ENCODE measurements at places on chromosomes 11 and 22.

DNA sequence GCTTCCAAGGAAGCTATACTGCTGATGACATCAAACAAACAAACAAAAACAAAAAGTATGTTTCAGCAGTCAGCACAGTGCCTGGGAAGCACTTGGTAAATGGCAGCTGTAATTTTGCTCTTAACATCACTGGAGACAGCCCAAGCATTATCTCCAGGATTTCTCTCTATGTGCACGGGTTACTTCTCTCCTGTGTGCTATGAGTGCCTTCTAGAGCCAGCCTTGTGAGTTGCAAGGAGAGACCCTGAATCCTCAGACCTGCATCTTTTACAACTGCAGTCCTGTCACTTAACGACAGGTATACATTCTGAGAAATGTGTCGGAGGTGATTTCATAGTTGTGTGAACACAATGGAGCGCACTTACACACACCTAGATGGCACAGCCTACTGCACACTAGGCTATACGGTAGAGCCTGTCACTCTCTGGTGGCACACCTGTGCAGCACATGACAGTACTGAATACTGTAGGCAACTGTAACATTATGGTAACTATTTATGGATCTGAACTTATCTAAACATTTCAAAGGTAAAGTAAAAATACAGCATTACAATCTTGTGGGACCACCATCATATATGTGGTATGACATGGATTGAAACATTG lies 662.5 kb upstream of the B3GAT1 start:
- DNase-seq = no peak

DNA sequence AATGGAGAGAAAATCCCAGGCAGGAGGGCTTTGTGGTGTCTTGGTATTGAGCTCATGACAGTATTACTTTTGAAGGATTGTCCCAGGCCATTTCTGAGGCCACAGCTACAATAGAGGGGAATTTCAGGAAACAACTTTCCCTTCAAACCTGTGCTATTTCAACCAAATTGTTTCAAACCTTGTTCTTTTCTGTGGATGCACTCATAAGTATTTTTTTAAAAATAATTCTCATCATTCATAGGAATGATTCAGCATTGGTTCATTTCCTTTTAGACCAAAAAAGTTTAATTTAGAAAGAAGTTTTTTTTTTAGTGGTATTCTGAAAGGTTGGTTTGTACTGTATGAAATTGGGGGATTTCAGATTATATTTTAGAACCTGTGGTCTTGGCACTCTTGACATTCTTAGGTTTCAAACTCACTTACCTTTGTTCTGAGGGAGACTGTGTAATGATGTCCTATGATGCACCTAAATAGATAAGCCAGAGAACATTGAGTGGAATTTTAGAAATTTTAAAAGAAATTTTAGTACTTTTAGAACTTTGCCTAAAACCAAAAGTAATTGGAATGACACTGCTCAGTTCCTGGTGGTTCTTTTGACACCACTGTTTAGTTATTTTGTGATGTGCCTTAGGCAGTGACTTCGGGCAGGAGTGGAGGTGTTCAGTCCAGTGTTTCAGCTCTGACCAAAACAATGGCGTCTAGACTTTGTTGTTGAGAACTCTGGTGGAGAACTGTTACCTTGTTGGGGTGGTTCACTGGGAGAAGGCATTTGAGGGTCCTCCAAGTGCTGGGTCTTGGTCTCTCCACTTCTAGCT lies 12.2 kb downstream of the TEAD1 start:
- DNase-seq = no peak

- no peak for DNase-seq
Observed at GRCh38 chr11:32531528-32531927, 52.1 kb upstream of the EIF3M start.

GRCh38 chr11:129451524-129451923 lies 75.9 kb downstream of the BARX2 start:
- no peak for DNase-seq

GRCh38 chr11:118918128-118918685 lies 7.5 kb downstream of the BCL9L start:
- DNase-seq = peak; percentile 73

DNA sequence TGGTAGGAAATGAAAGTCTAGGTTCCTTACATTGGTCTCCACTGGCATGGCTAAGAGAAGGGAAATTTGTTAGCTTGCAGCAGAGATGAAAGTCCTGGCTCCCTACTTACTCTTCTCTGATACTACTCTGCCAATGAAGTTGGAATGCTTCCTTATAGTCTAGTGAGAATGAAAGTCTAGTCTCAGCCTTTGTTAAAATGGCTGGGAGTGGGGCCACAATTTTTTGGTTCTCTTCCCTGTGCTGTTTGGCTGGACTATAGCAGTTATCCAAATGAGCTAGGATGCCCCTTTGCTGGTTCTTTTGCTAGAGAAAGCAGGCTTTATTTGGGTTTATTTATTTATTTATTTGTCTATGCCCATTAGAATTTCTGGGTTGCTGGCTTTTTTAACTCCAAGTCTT lies 414.3 kb downstream of the AASDHPPT start:
- DNase-seq = no peak

GRCh38 chr22:48448821-48449220 lies 1378.9 kb downstream of the BRD1 start:
- no peak for DNase-seq

- DNase-seq = no peak
Observed at GRCh38 chr11:45678976-45679375, 13.6 kb upstream of the CHST1 start.

- DNase-seq = no peak
Observed at GRCh38 chr22:21455334-21456089, 11.7 kb upstream of the TMEM191C start.

GRCh38 chr11:102761646-102762238 lies 18.7 kb downstream of the MMP10 start:
- peak; percentile 17 for DNase-seq

DNA sequence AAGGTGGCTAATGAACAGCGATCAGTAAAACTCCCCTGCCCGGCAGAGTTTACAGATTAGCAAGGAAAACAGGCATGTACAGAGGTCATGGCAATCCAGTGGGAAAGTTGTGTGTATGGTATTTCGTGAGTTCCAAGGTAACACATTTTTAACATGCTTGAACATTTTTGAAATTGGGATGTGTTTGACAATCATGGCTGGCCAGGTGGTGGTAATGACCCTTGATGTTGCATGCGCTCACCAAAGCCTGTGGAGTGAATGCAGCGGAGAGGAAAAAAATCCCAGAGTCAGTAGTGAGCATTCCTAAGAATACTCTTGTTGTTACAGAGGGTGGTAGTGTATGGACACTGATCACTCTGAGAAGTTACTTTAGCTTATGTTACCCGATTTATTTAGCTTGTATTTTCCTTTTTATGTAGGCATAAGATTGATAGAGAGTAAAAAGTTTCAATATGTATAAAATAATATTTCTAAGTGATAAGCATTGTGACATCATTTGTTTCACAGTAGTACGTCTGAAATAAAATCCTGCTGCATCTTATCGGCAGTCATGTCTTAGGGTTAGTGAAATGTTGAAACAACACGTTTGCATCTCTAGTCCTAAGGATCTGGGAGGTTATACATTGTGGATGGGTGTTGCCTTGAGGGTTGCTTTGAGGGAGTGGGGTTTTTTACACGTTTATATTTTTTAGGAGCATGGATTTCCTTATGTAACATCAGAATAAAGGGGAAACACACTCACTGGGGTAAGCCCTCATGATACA lies 8.7 kb downstream of the TEAD1 start:
- no peak for DNase-seq

DNA sequence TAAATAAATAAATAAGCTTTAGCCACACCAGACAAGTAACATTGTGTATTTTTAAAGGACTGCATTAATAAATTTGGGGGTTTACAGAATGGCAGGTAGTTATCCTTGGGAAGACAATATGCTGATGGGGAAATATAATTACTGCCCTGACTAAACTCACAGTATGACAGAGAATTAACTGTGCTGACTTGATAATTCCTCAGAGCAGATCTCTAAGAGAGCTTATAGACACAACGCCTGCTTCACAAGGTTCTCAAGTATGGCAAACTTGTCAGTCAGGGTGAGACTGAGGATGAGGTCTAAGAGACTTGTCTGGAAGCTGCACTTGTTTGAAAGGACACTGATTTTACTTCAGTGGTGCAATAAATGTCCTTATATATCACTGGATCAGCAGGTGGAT lies 3.3 kb downstream of the OR51B4 start:
- no peak for DNase-seq

GRCh38 chr11:116535120-116535519 lies 237.7 kb downstream of the BUD13 start:
- no peak for DNase-seq

- DNase-seq = no peak
Observed at GRCh38 chr22:49300241-49300640, 527.4 kb downstream of the BRD1 start.

GRCh38 chr11:114847306-114847975 lies 169.1 kb downstream of the NXPE2 start:
- DNase-seq = no peak

Data from AG20443 (cell line).